IPS-NIHi11 (cell line): ENCODE measurements at places on chromosomes 12 and 14.

GRCh38 chr14:71491931-71492330 lies 440.3 kb upstream of the RGS6 start:
- no peak for DNase-seq

GRCh38 chr12:41409628-41410027 lies 221.5 kb downstream of the PDZRN4 start:
- no peak for DNase-seq

GRCh38 chr12:47611906-47612305 lies 93.9 kb downstream of the RPAP3 start:
- DNase-seq: no peak

DNA sequence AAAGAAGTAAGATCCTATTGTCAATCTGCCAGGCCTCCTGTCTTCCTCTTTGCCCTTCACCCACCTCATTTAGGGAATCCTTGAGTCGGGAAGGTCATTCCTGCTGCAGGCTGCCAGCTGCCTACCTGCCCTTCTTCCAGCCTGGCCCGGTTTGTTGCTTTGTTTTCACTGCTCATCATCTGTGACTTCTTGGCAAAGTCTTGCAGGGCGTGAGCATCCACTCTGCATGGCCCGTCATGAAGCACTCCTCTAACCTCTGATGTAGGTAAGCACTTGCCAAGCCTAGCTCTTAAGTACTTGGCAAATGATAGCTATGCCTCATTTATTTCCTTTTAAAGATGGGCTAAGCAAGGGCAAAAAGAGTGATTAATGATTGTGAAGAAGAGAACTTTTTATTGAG lies 192.8 kb downstream of the NRXN3 start:
- no peak for DNase-seq

DNA sequence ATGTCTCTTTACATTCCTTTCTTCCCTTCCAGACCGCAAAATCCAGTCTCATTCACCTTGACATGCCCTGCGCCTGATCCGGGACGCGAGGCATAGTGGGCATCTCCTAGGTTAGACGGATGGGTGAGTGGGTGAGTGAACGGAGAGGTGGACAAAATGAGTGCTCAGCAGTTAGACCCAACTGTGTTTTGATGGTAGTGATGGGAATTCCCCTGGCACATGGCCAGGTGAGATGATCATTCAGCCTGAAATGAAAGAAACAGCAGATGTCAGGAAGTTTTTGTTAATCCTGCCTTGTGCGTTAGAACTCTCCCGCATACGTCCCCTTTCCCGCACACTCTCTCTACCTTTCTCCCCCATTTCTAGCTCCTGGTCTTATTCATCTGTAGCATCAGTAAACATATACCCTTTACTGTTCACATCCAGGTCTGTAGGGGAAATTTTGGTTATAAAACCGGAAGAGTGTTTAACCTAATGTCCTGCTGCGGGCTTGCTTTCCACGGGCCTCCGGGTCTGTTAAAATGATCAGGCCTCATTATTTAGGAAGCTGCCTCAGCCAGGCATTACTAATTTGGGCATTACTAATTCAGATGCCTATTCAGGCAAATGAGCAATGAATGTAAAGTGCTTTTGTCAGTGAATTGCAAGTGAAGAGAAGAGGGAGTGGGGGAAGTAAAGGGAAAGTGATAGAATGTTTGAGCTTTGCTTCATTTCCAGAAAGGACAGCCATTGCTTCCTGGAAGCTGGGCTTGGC lies 172.8 kb downstream of the ETV6 start:
- DNase-seq: no peak

- DNase-seq: no peak
Measured at GRCh38 chr14:55071870-55072640, 20.6 kb downstream of the MAPK1IP1L start.

DNA sequence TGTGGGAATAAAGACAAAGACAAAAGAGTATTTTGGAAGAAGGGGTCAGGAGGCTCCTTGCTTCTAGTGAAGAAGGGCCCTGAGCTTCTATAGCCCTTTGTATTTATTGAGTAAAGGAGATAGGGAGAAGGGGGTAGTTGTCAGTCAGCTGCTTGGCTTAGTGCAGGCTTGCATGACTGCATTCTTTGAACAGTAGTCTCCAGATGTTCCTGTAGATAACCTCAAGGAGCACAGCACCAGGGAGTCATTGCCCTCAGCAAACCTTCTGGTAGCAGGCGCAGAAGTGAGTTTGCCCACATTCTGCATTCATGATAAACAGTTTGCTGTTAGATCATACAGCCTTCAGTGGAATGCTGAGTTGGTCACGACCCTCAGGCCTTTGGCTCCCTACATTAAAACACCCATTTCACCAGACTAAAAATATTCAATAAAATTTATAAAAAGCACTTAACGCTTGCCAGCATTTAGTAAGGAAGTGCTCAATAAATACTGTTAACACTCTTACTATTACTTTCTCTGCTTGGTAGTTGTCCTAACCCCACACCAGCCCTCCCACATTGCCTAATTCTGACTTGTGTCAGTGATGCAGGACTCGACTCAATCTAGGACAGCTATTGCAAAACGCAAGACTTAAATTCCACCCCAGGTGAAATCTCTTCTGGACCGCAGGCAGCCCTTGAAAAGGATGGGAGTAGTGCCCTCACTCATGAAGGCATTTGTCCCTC lies 3.0 kb upstream of the DHRS4 start:
- no peak for DNase-seq

GRCh38 chr14:23544511-23545447 lies 6.8 kb downstream of the ZFHX2 start:
- peak; percentile 37 for DNase-seq

GRCh38 chr14:71541271-71541670 lies 391.0 kb upstream of the RGS6 start:
- no peak for DNase-seq

DNA sequence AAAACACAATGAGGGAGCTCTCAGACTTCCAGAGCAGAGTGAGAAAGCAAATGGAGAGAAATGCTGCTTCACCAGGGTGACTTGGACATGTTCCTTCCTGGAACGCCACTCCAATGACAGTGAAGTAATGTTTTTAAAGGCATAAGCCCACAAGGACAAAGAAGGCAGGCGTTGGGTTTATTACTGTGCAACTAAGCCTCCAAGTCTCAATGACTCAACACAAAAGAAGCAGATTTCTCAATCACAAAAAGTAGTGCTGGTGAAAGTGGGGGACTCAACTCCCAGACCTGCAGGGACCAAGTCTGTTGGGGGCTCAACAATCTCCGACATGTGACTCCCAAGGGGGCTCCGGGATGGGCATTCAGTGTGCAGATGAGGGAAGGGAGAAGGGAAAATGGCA lies 505.2 kb downstream of the BCL11B start:
- no peak for DNase-seq

GRCh38 chr12:102957339-102958050 lies at the start of gene ASCL1:
ASCL1 (plus strand) TSS chr12:102957674; CDS start chr12:102958245, 571 bp downstream.
- peak; percentile 57 for DNase-seq

DNA sequence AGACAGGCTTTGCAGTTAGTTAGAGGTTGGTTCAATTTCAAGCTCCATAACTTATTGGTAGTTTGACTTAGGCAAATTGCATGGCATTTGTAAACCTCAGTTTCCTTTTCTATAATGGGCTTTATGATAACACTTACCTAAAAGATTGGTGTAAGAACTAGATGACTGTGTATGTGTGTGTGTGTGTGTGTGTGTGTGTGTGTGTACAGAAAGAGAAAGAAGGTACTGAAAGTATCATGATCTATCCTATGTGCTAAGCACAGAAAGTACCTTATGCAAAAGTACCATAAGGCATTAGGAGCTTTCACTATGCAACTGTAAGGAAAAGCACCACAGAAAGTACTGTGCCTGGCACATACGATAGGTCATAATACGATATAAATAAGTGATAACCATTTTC lies 304.3 kb upstream of the KITLG start:
- no peak for DNase-seq

DNA sequence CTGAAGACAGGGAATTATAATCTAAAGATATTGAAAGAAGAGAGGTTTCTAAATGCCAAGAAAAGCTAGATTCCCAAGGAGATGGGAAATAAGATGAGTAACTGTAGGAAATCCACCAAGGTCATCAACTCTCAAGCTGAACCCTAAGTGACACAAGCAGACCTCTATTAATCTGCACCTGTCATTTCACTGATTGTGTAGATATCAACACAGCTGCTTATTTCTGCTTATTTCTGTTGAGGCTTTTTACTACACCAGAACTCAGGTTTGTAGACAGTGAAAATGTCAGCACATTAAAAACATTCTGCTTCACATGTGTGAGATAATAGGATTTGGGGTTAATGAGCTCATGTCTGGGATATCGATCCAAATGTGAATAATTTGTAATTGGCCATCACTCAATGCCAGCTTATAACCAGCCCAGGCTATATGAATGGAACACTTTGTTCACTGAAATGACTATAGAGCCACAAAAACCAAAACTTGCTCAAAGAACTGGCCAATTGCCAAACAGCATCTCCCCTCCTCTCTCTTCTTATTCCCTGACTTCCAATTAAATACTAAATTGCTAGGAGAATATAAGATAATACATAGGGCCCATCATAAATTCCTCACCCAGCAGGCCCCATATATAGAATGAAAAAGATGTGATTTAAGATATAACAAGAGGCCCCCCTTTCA lies 188.7 kb upstream of the ARID2 start:
- no peak for DNase-seq

DNA sequence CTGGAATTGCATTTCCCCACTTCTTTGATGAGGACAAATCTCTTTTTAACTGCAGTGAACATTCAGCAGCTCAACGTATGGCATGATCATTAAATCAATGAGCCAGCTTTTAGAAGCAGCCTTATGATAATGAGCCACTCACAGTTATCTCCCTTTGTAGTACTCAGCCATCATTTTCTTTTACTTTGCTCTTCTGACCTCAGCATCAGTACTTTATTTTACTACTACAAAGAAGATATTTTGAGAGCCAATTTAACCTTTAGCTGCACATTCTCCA lies 250.0 kb upstream of the CLEC14A start:
- DNase-seq: no peak

DNA sequence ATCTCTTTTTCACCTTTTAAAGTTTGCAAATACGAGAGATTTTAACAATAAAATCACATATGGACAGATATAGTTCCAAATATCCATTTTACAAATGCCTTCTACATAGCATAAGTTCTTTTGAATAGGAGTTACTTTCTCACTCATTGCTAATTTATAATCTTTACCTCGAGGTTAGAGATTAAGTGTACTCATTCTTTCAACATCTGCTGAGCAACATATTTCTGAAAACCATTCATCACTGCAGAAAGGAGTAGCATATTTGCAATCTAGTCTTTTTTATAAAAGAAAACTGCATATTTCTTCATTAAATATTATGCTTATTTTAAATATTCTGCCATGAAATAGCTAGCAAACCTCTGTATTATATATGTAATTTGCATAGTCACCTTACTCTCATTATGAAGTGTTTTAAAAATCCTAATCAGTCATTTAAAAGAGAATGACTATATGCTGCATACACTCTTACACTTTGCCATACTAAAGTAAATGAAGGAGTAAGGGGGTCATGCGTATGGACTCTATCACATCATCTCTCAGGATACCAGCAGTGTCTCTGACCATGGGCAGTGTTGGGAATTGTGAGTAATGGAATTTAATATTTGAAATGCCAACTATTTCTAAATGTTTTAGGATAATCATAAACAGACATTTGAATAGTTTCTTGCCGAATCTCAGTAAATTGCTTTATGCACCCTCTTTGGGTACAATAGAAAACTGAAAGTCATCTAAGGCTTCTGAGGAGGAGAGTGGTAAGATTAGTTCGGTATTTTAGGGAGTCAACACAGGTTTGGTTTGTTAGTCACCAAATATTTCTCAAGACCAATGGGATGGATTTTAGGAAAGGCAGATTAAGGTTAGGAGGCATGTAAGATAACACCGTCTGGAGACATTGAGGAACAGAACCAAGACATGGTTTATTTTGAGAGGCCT lies 524.8 kb upstream of the ATP2B1 start:
- DNase-seq: no peak

GRCh38 chr12:87152075-87152474 lies 877.1 kb downstream of the C12orf50 start:
- no peak for DNase-seq

GRCh38 chr14:101128478-101129321 lies 225.2 kb upstream of the RTL1 start:
- no peak for DNase-seq

DNA sequence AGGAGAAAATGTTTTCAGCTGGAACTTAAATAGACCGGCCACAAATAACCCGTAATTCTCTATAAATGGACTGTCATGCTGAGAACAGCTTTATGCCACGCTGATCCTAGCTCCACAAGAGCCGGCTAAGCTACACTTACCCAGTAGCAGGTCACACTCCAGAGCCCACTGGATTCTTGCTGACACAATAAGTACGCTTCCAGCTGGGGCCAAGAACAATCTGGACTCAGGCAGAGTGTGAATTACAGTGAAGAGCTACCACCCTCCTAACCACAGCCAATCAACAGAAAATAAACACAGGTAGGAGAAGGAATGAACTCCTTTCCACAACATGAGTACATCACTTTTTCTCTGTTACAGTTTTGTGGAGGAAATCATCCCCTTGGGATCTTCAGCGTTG lies 531.3 kb downstream of the GALC start:
- DNase-seq: no peak

GRCh38 chr12:49901986-49902385 lies 1.7 kb downstream of the FAIM2 start:
- DNase-seq: no peak

DNA sequence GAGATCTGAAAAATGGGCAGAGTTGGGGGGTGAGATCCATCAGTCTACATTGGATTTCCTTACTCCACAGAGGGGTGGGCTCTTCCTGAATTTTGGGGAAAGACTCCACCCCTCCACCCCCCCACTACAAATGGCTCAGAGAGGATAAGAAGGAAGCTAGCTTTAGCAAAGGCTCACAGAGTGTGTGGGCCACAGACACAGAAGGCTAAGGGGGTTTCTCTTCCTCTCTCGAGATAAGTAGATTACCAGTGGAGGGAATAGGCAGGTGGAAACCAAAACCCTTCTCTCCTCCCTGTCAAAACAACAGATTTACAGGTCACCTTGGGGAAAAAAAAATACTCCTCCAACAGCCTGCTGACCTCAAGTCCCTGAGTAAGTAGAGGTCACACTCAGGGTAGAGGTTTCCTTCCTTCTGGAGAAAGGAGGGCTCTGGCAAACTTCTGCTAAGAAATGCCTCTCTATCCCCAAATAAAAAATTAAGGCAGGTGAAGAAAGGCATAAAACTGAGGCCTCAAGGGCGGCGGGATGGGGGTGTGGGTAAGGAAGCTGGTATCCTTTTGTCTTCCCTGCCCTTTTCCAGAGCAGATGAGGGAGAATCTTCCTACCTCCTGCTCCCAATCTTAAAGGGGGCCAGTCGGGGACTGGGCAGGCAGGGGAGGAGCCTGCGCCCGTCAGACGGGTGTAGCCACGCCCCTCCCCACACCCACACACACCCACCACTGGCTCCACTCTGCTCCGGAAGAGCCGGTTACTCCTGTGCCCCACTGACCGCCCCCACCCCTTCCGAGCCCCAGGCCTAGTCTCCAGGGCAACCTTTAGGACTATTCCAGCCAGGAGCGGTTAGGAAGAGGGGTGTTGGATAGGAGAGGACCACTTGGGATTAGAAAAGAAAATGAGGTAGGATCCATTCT lies 1.9 kb upstream of the BAZ2A start:
- peak; percentile 87 for DNase-seq
